ENCODE measurements at places on chromosomes 1 and 21. TPM values are rescaled to one million over a fixed set of nuclear protein-coding genes. Genes with fewer than 3 reads are reported as not detected.

DNA sequence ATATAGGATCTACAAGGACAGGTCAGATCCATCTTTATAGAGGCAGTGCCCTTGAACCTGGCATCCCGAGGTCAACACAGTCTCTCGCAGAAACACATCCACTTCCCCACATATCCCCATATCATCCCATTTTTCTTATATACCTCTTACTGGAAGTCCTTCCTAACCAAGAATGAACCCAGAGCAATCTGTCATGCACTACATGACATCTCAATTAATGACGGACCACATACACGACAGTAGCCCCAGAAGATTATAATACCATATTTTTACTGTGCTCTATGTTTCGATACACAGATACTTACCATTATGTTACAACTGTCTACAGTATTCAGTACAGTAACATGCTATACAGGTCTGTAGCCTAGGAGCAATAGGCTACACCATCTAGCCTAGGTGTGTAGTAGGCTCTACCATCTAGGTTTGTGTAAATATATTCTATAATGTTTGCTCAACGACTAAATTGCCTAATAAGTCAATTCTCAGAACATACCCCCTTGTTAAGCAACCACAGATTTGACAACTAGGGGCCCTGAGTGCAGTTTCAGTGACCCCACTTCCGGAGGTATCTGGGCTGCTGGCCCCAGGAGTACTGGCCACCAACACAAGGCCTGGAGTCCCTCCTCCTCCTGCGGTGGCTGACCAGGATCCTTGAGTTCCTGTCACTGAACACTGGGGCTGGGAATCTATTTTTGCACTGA is 28.1 kb downstream of the PTPN14 start:
- DNase-seq: no peak

GRCh38 chr1:226489718-226490425 is 58.7 kb upstream of the STUM start:
- DNase-seq: no peak

DNA sequence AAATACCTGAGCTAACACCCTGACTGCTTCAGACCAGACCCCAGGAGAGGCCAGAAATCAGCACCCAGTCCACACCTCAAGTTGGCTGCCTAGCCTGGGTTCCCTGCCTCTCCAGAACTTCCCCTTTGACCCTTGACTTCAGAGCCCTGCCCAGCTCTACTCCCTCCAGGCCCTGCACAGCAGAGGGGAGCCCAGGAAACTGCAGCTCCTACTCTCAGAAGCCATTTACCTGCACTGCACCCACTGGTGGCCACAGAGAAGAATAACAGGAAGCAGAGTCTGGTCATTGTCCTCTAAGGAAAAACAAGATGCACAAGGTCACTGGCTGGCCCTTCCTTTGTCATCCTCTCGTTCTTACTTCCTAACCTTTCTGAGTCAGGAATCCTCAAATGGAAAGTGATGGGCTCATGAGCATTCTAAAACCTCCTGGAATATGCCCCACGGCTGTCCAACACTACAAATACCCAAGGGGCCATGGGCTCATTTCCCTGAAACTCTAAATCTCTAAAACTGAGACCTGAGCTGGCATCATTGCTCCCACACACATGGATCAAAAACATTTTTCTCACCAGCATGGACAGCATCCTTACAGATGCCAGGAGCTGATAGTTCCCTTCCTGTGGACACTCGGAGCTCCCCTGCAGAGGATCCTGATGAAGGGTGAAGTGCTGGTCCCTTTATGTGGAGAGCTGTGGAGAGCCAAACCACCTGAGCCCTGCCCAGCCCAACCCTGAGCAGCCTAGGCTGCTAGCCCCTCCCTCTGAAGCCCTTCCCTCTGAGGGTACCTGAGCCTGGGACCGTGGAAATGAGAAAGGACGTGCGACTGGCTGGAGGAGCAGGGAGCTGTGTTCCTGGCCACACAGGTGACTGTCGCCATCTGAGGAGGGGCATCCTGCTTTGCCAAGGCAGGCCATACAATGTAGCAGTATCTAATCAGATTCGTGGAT is at the start of gene ITLN2:
Gene ITLN2, minus strand, starts transcription at position 652 of the 947 bp plus-strand sequence. Its CDS starts 68 bp downstream, at position 584.
- DNase-seq: peak; percentile 86

HSPG2 gene
- 70.8 TPM for total RNA-seq

DNA sequence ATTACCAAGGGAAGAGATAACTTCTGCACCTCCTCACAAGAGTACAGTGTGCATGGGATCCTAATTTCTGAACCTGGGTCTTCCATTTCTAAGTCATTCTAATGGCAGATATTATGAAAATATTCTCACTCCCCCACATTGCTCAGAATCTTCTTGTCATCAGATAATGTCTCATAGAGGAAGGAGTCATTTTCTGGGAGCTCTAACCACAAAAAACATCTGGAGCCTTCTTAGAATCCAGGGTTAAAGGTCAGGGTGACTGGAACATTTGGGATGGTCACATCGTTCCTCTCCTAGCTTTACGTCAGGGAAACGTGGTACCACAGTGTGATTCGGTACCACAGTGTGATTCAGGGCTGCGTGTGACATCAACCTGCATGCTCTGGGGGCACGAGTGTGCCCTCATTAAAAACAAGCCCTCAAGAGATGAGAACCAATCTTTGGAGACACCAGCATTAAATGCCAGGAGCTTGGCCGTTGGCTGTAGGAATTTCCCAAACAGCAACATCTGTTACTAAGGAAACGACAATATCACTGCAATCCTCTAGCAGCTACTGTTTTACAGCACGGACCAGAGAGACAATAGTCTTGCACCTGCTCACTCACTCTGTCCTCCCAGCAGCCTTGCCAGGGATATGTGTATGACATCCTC is 179.1 kb downstream of the PSMG1 start:
- DNase-seq: no peak

GRCh38 chr1:115295904-115296696 is 41.9 kb downstream of the NGF start:
- DNase-seq: no peak

TEX35 gene
- total RNA-seq: not detected

- no peak for DNase-seq
Observed at GRCh38 chr1:15424981-15425380, 13.3 kb upstream of the CTRC start.

GRCh38 chr1:15028102-15028501 is 125.4 kb upstream of the TMEM51 start:
- no peak for DNase-seq

DNA sequence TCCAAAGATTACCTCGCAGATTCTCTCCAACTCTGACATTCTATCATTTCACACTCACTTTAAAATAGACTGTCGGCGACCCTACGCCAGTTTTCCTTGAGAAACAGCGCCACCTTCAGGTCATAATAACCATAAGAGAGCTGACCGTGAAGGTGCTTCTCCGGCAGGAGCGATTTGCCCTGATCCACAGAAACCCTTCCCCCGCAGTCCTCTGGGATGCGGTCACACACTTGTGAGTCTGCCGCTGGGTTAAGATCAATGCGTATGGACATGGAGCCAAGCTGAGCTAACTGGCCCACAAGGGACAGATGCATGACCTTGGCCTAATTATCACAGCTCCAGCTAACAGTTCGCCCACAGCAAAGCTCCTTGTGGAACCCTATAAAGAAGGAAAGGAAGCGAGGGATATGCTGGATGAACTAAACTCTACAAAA is 32.8 kb upstream of the IFNAR2 start:
- peak; percentile 96 for DNase-seq

RAB7B gene
- total RNA-seq: not detected

GRCh38 chr1:37012226-37012625 is 22.1 kb downstream of the GRIK3 start:
- no peak for DNase-seq

GRCh38 chr1:181669246-181669645 is 185.9 kb downstream of the CACNA1E start:
- DNase-seq: no peak

DNA sequence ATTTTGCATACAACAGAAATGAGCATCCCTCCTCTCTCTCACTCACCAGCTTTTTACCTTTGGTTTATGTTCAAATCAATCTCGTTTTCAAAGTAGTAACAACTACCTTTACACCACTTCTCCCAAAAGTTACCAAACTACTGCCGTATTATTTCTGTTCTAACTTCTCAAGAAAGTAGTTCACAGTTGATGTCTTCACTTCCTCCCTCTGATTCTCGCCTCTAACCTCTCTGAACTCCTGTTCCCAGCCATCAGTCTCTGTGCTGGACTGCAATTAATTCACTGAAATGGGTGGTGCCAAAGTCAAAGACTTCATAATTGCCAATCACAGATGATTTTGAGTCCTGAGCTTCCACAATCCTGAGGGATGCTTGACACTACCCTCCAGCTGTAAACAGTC is 54.0 kb downstream of the ZNF281 start:
- no peak for DNase-seq

- no peak for DNase-seq
Observed at GRCh38 chr1:215543191-215543606, 23.9 kb upstream of the KCTD3 start.

MIER1 gene
- 34.1 TPM for total RNA-seq

GRCh38 chr1:30877205-30877912 is 31.2 kb downstream of the SDC3 start:
- peak; percentile 43 for DNase-seq

CASZ1 gene
- 6.7 TPM for total RNA-seq

S100A16 gene
- total RNA-seq: 20.4 TPM

FCRL1 gene
- not detected for total RNA-seq

DNA sequence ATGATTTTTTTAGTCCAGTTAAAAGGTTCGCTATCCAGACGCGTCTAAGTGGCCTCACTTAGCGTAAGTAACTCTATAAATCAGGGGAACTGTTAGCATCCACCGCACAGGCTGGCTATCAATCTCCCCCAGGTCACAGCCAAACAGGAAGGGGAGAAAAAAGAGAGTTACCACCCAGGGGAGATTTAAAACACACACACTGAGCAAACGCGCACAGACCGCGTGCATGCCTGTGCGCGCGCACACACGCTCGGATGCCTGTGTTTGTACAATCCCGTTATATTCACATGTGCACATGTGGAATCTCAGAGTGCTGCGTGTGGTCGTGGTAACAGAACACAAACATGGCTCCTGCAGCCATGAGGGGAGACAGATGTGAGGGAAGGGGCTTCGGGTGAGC is 125.4 kb downstream of the CASZ1 start:
- no peak for DNase-seq

DNA sequence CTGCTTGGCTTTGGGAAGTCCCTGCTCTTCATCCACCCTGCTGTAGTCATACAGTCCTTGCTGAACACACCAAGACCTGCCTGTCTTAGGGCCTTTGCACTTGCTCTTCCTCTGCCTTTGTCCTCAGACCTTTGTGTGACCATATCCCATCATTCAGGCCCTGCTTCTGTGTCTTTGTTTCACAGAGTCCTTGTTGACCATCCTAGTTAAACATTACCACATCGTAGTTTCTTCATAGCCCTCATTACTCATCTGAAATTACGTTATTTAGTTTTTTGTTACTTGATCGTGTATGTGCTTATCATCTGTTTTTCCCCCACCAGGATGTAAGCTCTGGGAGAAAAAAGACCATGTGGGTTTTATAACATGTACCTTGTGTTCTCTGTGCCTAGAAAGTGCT is 18.3 kb upstream of the SPRR5 start:
- no peak for DNase-seq

RAB13 gene
- total RNA-seq: 38.0 TPM

DNA sequence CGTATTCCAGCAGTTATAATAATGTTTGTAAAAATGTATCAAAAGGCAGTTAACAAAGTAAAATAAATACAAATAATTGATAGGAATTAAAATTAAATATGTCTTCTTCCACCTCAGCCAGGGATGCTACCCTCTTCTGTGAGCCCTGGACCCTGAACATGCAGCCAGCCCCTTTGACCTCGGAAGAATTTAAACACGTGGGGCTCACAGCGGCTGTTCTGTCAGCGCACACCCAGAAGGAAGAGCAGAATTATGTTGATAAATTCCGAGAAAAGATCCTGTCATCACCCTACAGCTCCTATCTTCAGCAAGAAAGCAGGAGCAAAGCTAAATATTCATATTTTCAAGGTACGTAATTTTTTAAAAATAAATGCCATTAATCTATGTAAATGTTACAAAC is 26.5 kb downstream of the UTS2 start:
- no peak for DNase-seq

ICOSLG gene
- total RNA-seq: 2.2 TPM

DNA sequence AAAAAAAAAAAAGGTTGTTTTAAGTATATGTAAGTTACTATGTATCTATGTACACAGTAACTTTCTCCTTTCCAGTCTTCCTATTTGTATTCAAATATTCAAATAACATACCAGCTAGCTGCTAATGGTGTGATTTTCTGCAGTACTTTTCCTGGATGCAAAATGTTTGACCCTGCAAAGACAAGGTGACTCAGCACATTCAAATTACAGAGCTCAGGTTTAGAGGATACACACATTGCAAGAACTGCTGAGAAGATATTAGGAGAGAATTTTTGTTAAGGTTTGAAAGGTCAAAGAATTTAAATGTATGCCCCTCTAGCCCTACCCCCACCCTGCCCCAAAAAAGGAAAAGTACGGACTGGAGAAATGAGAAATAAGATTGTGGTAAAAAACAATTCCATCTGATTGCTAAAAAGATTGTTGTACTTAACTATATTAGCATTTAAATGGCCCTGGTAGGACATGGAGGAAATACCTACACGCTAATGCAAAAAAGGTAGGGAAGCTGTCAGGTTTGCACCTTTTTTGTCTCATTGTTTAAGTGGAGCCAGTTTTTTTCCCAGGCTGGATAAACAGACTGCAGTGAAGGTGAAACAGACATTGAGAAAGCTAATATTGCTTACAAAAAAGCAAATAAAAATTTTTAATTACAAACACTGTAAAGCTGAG is 45.6 kb downstream of the ZNF281 start:
- peak; percentile 88 for DNase-seq

GRCh38 chr1:248823517-248824001 is 2.2 kb downstream of the SH3BP5L start:
- no peak for DNase-seq
